Psoas muscle (tissue), 8 donors: ENCODE measurements at places on chromosomes 5 and 9. TPM values are rescaled to one million over a fixed set of nuclear protein-coding genes. Genes with fewer than 3 reads are reported as not detected.
A peak's percentile ranks its signal among the peaks of the same experiment; 100 is the strongest.

- no peak overlapping the region for H3K27ac ChIP-seq
- DNase-seq, result no peak
- H3K27me3 ChIP-seq, result no peaks in the 10 kb centered on the region
These were observed 14.6 kb upstream of the PBX3 start for GRCh38 chr9:125732562-125732961.

- no peaks in the 10 kb centered on the region for H3K27me3 ChIP-seq
- H3K4me3 ChIP-seq, result no peak overlapping the region
- no peak for DNase-seq
- H3K27ac ChIP-seq, result no peak overlapping the region
- H3K4me1 ChIP-seq, result no peaks in the 10 kb centered on the region
These were observed 432.5 kb downstream of the LRRC70 start for GRCh38 chr5:63011158-63011557.

DNA sequence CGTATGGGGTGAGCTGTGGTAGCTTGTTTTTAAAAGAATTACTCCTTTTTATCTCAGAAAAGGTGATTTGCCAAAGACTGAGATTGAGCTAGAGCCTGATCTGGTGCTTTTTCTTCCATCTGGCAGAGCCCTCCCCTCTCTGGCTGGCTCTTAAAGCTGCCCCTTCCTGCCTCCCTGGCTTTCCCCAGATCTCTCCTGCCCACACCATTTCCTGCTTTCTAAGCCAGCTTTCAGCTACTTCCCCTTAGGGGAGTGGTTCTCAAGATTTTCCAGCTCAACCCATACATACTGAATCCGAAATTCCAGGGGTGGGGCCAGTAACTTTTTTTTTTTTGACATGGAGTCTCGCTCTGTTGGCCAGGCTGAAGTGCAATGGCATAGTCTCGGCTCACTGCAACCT lies 4.8 kb upstream of the ACOT12 start:
- H3K36me3 ChIP-seq, result no peaks in the 10 kb centered on the region
- no peak overlapping the region for H3K27ac ChIP-seq
- no peak overlapping the region for H3K4me3 ChIP-seq
- DNase-seq, result no peak

DNA sequence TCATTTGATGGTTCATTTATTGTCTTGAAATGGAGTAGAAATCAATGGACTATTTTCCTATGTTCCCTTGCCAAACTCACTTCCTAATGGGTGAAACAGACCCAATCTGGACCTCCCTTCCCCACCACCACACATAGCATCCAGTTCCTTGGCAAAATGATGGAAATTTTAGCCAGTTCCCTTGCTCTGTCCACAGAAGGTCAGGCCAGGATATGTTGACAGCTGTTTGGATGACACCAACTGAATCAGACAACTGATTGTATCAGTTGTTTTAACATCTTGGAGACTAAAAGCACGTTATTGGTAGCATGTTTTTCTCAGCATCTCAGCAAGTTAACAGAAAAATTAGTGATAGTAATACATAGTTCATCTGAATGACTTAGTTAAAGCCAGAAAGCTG lies 534.8 kb downstream of the PSAT1 start:
- no peak overlapping the region for H3K27ac ChIP-seq
- DNase-seq, result no peak
- H3K36me3 ChIP-seq, result no peaks in the 10 kb centered on the region
- no peaks in the 10 kb centered on the region for H3K27me3 ChIP-seq
- no peaks in the 10 kb centered on the region for H3K4me1 ChIP-seq

GRCh38 chr5:53089481-53089991 lies 20.0 kb downstream of the MOCS2 start:
- no peak overlapping the region for H3K4me3 ChIP-seq
- H3K27ac ChIP-seq, result no peak overlapping the region
- H3K27me3 ChIP-seq, result no peaks in the 10 kb centered on the region

- H3K27me3 ChIP-seq, result no peaks in the 10 kb centered on the region
- H3K4me3 ChIP-seq, result peak overlapping the region; percentile 92
- DNase-seq, result peak; percentile 79
- H3K4me1 ChIP-seq, result peaks cover 12% of the 10 kb centered on the region
These were observed 17.3 kb downstream of the TRIM7 start for GRCh38 chr5:181187500-181188213.

KIF4B gene
- total RNA-seq, result 0.09 TPM

GRCh38 chr5:68534131-68534940 lies 318.8 kb downstream of the PIK3R1 start:
- peaks cover 10% of the 10 kb centered on the region for H3K4me1 ChIP-seq
- no peak overlapping the region for H3K27ac ChIP-seq
- DNase-seq, result no peak
- H3K36me3 ChIP-seq, result no peaks in the 10 kb centered on the region
- H3K27me3 ChIP-seq, result no peaks in the 10 kb centered on the region

RIC1 gene
- total RNA-seq, result 10.9 TPM

DNA sequence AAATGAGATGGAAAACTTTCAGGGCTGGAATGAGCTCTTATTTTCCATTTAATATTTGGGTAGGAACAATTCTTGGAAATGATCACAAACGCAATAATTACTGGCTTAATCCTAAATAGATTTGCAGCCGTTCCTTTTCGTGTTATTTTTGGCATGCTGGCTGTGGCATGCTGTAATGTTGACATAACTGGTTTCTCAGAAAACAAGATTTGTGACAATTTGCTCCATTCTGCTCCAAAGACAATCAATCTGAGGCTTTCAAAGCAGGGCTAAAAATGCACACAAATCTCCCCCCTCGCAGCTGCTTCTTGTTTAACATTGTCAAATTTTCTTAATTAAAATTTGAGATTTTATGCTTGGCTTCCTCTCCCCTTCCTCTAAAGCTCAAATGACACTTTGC lies 151.2 kb downstream of the TTC39B start:
- H3K4me3 ChIP-seq, result no peak overlapping the region
- no peaks in the 10 kb centered on the region for H3K36me3 ChIP-seq
- peak overlapping the region; percentile 57 for H3K27ac ChIP-seq

DNA sequence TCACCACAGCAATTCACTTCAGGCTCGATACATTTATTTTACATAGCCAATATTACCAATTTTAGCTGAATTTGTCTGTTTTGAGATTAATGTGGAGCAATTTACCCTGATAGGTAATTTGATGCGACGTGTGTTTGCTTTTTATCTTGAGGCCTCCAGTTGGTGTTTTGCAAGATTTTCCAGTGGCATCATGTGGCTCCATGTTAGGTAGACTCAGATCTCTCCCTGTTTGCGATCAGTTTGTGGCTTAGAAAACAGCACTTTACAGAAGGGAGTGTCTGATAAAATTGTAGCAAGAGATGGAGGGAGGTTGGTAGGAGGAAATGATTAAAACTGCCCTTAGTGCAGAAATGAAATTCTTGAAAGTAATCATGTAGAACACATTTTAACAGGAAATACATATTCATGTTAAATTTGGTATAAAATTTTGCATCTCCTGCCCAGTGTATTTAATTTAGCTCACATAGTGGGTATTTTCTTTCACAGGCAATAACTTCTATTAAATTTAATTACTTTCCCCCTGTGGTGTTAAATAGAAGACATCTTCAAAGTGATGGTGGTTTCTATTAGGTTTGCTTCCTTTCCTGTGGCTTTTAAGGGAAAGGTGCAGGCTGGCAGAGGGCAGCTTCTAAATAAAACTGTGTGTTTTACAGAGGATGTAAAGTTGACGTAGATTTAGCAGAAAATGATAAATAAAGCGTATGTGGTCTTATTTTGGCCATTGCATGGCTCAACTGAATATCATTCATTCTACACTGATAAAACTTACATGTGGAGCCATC lies 135.8 kb downstream of the KDM4C start:
- no peaks in the 10 kb centered on the region for H3K36me3 ChIP-seq
- no peak overlapping the region for H3K27ac ChIP-seq
- H3K4me3 ChIP-seq, result no peak overlapping the region
- no peaks in the 10 kb centered on the region for H3K27me3 ChIP-seq

DNA sequence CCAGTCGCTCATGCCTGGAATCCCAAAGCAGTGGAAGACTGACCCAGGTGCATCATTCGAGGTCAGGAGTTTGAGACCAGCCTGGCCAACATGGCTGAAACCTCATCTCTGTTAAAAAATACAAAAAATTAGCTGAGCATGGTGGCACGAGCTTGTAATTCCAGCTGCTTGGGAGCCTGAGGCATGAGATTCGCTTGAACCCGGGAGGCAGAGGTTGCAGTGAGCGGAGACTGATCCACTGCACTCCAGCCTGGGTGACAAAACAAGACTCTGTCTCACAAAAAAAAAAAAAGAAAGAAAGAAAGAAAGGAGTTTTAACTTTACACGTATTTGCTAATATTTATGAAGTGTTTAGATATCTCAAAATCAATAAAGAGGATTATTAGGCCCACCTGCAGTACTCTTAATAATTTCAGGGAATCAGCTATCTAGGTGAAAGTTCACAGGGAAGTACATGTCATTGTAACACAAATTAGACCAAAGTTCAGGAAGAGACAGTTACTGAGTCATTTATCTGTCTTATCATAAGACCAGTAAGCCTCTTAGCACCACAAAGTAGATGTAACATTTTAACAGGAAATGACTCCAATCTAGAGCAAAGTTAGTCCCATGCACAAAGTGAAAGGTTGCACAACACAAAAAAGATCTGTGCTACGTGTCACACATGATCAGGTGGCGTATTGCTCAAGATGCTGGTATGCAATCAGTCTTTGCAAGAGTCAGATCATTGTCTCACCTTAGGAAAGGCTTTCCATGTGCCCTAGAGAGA lies 34.1 kb upstream of the PLIN2 start:
- H3K27me3 ChIP-seq, result no peaks in the 10 kb centered on the region
- DNase-seq, result no peak
- peak overlapping the region; percentile 90 for H3K27ac ChIP-seq
- peaks cover 17% of the 10 kb centered on the region for H3K4me1 ChIP-seq
- H3K36me3 ChIP-seq, result no peaks in the 10 kb centered on the region

C9orf43 gene
- not detected for total RNA-seq
